ENCODE measurements at places on chromosomes 16 and 17. TPM values are rescaled to one million over a fixed set of nuclear protein-coding genes. Genes with fewer than 3 reads are reported as not detected.

DNA sequence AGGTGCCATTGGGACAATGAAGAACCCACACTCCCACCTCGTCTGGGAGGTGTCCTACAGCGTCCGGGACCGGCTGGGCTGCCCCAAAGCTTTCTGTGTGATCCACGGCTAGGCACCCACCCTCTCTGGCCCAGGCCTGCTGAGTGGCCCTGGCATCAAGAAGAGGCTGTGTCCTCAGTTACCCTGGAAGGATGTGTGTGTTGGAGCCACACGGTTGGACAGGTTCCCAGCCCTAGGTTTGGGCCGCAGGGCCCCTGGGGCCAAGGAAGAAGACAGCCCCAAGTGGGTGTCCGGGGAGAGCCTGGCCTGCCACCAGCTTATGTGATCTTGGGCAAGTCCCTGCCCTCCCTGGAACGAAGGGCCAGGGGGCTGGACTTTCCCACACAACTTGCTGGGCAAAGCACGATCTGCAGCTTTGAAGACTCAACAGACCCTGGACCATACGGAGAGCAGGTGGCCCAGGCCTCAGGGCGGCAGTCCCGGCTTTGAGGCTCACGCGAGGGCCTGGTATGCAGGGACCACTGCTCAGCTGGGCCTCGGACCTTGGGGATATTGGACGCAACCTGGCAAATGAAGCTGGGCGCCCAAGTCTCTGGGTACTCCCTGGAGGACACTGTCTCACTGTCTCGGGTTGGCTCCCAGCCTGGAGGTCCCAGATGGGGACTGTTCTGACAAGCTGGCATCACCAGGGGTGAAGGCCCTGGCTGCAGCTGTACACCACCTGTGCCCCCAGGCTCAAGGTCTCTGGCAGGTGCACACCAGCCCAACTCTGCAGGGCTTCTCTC, 17.5 kb downstream of the MYBBP1A start:
- H3K27me3 ChIP-seq = no peaks in the 10 kb centered on the region
- H3K4me1 ChIP-seq = peaks cover 11% of the 10 kb centered on the region
- no peaks in the 10 kb centered on the region for H3K36me3 ChIP-seq
- no peak overlapping the region for H3K4me3 ChIP-seq

- H3K27me3 ChIP-seq = peaks cover 27% of the 10 kb centered on the region
- no peaks in the 10 kb centered on the region for H3K36me3 ChIP-seq
- H3K4me3 ChIP-seq = no peak overlapping the region
- no peak for DNase-seq
These were observed 5.2 kb downstream of the HSD17B2 start for GRCh38 chr16:82040296-82040695.

DNA sequence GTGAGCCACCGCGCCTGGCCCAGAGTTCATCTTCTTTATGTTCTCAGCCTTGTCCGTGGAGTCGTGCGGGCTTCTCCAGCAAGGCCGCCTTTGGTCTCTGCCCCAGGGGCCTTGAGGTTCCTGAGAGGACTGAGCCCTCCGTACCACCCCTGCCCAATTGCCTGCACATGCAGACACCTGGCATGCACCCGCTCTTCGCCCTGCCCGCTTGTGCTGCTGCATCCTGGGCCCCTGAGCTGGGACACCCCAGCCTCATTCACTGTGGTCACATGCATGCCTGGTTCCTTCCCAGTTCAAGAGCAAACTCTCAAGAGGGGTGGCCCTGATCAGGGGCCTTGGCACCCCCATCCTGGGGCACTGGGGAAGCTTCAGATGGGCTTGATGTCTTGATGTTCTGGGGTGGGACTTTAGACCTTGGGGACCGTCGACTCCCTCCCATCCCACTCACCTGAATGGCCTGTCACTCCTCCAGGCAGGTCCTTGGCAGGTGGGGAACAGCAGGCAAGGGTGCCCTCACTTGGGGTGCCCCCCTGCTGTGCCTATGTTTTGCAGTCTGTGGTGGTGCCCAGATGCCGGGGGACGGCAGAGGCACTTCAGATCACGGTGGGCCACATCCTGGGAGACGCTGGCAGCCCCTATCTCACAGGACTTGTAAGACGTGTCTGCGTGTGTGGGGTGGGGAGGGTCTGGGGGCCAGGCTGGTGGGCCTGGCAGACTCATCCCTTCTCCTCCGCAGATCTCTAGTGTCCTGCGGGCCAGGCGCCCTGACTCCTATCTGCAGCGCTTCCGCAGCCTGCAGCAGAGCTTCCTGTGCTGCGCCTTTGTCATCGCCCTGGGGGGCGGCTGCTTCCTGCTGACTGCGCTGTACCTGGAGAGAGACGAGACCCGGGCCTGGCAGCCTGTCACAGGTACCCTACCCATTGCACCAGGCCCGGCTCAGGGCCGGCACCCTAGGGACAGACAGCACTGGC, 12.7 kb upstream of the SPNS2 start:
- peak overlapping the region; percentile 91 for H3K27ac ChIP-seq
- H3K36me3 ChIP-seq = peaks cover 3% of the 10 kb centered on the region
- no peaks in the 10 kb centered on the region for H3K27me3 ChIP-seq
- peaks cover 22% of the 10 kb centered on the region for H3K4me1 ChIP-seq
- peak overlapping the region; percentile 94 for H3K4me3 ChIP-seq

- no peaks in the 10 kb centered on the region for H3K36me3 ChIP-seq
- peaks cover 3% of the 10 kb centered on the region for H3K27me3 ChIP-seq
- no peaks in the 10 kb centered on the region for H3K4me1 ChIP-seq
- no peak overlapping the region for H3K4me3 ChIP-seq
These were observed 809.5 kb upstream of the GOT2 start for GRCh38 chr16:59543641-59544040.

GRCh38 chr16:27625050-27625697, 75.2 kb downstream of the KATNIP start:
- H3K27ac ChIP-seq = peak overlapping the region; percentile 33
- no peak overlapping the region for H3K4me3 ChIP-seq
- peaks cover 19% of the 10 kb centered on the region for H3K36me3 ChIP-seq
- H3K4me1 ChIP-seq = peaks cover 2% of the 10 kb centered on the region
- H3K27me3 ChIP-seq = no peaks in the 10 kb centered on the region
- no peak for DNase-seq

DNA sequence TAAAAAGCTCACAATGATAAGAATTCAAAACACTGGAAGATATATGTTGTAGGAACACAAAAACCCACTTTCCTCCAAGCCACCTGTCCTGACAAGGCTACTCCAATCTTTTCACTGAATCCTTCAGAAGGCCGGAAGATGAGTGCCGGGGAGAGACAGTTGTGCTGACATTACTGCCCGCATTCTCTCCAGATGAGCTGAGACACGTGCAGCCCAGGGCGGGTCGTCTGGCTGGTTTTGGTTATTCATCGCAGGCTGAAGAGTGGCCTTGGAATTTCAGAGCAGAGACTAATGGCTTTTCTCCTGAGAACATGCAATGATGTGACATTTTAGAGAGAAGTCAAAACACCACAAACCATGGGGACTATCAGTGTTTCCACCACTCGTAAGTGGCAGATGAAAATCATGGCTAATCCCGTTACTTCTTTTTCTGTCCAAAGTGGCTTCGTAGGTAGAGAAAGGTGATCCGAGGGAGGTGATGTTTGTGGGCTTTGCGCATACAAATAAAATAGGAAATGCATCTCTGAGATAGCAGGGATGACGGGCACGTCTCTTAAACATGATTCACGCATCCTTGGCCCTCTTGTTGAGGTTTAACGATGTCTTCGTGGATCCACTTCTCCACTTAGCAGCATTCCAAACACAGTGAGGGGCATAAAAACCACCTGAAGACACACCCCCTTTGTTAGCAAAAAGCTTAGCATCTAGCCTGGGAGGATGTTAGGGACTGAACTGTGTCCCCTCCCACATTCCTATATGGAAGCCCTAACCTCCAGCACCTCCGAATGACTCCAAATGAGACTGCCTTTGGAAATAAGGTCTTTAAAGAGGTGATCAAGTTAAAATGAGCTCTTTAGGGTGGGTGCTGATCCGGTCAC, 134.0 kb downstream of the IRX3 start:
- H3K4me3 ChIP-seq = no peak overlapping the region
- H3K27ac ChIP-seq = no peak overlapping the region
- H3K27me3 ChIP-seq = peaks cover 8% of the 10 kb centered on the region
- DNase-seq = no peak
- peaks cover 5% of the 10 kb centered on the region for H3K36me3 ChIP-seq
- H3K4me1 ChIP-seq = no peaks in the 10 kb centered on the region

GRCh38 chr17:5826384-5826783, 242.1 kb upstream of the NLRP1 start:
- DNase-seq = no peak
- H3K27me3 ChIP-seq = peaks cover 12% of the 10 kb centered on the region
- no peaks in the 10 kb centered on the region for H3K36me3 ChIP-seq
- H3K27ac ChIP-seq = no peak overlapping the region
- H3K4me1 ChIP-seq = no peaks in the 10 kb centered on the region
- H3K4me3 ChIP-seq = no peak overlapping the region

GRCh38 chr16:48632137-48632774, 22.3 kb upstream of the N4BP1 start:
- no peak overlapping the region for H3K27ac ChIP-seq
- H3K4me3 ChIP-seq = no peak overlapping the region
- DNase-seq = no peak
- no peaks in the 10 kb centered on the region for H3K27me3 ChIP-seq
- no peaks in the 10 kb centered on the region for H3K36me3 ChIP-seq

DNA sequence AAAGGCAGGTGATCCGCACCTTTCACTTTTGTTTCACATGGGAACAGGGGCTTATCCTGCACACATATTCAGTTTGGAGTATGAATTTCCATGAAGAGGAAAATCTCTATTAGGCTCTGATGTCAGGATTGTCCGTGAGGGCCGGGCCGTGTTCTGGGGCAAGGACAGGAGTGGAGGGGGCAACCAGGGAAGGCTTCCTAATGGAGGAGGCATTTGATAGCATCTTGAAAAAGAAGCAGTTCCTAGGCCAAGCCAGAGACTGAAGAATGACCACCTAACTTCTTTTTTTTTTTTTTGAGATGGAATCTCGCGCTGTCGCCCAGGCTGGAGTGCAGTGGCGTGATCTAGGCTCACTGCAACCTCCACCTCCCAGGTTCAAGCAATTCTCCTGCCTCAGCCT, 174.2 kb downstream of the SEC14L1 start:
- no peaks in the 10 kb centered on the region for H3K27me3 ChIP-seq
- no peaks in the 10 kb centered on the region for H3K36me3 ChIP-seq
- peaks cover 33% of the 10 kb centered on the region for H3K4me1 ChIP-seq
- no peak overlapping the region for H3K4me3 ChIP-seq
- H3K27ac ChIP-seq = no peak overlapping the region
- DNase-seq = no peak

DNA sequence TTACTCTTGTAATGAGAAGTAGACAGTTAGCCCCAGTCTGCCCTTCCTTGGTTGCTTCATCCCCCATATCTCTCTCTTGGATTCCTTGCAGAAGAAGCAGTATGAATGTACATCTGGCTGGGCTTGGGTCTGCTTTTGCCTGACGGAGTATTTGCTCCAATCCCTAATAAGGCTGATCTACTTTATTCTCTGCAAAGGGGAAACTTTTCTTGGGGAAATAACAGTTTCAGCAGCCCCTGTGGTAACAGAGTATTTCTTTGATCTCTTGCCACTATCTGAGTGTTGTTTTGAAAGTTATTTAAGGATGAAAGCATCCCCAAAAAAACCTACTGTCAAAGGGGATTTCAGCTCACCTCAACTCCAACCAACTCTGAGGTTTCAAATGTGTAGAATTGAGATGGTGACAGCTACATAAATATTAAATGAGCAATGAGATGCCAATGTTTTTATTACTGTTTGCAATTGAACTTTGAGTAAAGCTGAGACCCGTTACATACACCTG, 168.9 kb upstream of the NOG start:
- no peak overlapping the region for H3K4me3 ChIP-seq
- H3K36me3 ChIP-seq = no peaks in the 10 kb centered on the region
- no peak overlapping the region for H3K27ac ChIP-seq
- H3K4me1 ChIP-seq = peaks cover 8% of the 10 kb centered on the region
- DNase-seq = peak; percentile 4
- H3K27me3 ChIP-seq = peaks cover 3% of the 10 kb centered on the region

DNA sequence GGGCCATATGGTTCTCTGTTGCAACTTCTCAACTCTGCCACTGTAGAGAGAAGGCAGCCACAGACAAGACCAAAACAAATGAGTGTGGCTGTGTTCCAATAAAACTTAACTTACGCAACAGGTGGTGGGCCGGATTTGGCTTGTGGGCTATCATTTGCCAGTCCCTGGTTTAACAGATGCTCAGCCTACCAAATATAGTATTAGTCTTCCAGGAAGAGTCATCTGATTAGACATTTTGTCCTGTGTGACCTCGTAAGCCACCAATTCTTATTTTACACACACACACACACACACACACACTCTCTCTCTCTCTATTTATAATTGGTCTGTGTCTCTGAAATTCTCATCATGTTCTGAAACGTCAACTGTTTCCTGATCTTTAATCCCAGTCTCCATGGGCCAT, 245.9 kb downstream of the XYLT1 start:
- H3K36me3 ChIP-seq = peaks cover 13% of the 10 kb centered on the region
- H3K4me1 ChIP-seq = peaks cover 11% of the 10 kb centered on the region

DNA sequence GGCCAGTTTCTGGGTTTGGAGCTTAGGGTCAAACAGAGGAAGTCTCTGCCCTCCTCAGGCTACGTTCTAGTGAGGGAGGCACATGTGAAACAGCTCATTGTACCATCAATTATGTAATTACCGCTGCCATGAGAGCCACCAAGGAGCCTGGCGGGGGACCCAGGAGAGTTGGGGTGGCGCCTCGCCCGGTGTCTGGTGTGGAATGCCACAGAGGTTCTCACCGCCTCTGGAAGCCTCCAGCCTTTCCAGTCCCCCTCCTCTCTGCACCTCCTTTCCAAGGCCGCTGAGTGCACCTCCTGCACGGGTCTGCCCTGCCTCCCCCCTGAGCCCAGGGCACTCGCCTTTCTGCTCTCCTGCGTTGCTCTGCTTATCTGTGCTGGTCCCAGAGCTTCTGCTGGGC, 51.4 kb downstream of the SREBF1 start:
- H3K27me3 ChIP-seq = no peaks in the 10 kb centered on the region
- H3K36me3 ChIP-seq = no peaks in the 10 kb centered on the region
- H3K4me3 ChIP-seq = peak overlapping the region; percentile 94
- DNase-seq = no peak
- H3K4me1 ChIP-seq = peaks cover 30% of the 10 kb centered on the region
- H3K27ac ChIP-seq = peak overlapping the region; percentile 87

DNA sequence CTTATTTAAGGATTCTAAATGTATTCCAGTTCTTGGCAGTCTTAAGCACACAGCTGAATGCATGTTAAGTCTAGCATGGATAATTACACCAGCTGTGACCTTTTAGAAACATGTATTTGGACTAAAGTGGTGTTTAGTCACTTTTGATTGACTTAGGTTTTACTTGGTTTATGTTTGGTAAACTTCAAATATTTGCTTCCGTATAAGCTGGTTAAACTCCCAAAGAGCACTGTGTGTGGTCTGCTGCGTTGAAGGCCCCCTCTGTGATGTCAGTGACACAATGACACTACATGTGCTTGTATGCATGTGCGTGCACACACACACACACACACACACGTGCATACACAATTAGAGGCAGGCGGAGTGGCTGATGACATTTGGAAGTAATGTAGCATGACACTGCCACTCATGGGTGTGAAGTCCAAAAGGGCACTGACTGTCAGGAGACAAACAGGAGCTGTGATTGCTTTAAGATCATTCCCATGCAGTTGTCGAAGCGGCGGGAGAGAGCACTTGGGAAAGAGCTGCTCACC, 156.1 kb upstream of the CDH13 start:
- no peaks in the 10 kb centered on the region for H3K36me3 ChIP-seq
- H3K27me3 ChIP-seq = peaks cover 36% of the 10 kb centered on the region
- H3K27ac ChIP-seq = no peak overlapping the region
- no peak overlapping the region for H3K4me3 ChIP-seq
- H3K4me1 ChIP-seq = no peaks in the 10 kb centered on the region

GRCh38 chr17:41538565-41538991, 10.5 kb upstream of the KRT19 start:
- H3K36me3 ChIP-seq = no peaks in the 10 kb centered on the region
- DNase-seq = no peak
- H3K4me3 ChIP-seq = no peak overlapping the region
- H3K27ac ChIP-seq = no peak overlapping the region
- H3K27me3 ChIP-seq = peaks cover 15% of the 10 kb centered on the region
- peaks cover 4% of the 10 kb centered on the region for H3K4me1 ChIP-seq

The EXOC3L1 gene
- not detected for total RNA-seq

The DNASE1 gene
- 53.5 TPM for total RNA-seq

The RNU2-1 gene
- 8,620 TPM for total RNA-seq

The ATP6V0A1 gene
- 18.3 TPM for total RNA-seq

All from naive thymus-derived CD8-positive, alpha-beta T cell (primary cell).